ENCODE measurements at places on chromosomes 13 and 19.

DNA sequence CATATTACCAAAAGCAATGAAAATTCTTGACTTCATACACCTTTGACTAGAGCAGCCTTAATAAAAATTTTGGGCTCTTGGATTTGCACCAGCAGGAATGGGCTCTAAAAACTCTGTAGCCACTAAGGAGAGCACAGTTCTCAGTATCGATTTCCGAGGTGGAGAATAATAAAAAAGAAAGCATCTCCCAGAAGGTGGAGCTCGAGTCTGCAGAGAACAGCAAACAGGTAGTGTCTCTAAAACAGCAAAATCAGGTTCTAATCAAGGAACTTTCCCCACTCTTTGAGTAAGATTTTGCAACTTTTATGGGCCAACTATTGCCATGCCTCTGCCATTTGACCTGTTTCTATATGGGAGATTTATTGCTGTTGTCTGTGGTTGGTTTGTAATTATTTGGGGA lies 258.7 kb upstream of the GPC6 start:
- no peak for DNase-seq

DNA sequence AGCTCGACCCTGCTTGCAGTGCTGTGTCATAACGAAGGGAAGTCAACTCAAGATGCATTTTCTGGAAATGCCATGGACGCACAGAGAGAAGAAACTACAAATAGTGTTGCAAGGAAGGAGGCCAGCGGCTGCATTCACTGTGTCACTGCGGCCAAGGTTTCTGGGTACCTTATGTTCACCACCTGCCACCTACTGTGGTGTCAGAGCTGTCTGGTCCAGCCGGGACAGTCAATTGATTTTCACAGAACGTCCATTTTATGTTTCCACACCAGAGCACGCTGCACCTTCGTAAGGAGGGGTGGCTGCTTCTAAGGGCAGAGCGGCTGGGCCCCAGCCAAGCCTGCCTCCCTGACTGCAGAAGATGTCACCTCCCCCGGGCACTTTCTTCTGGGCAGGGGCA lies 17.7 kb downstream of the TSHZ3 start:
- DNase-seq, result no peak

GRCh38 chr19:30093966-30094755 lies 152.1 kb downstream of the URI1 start:
- no peak for DNase-seq

DNA sequence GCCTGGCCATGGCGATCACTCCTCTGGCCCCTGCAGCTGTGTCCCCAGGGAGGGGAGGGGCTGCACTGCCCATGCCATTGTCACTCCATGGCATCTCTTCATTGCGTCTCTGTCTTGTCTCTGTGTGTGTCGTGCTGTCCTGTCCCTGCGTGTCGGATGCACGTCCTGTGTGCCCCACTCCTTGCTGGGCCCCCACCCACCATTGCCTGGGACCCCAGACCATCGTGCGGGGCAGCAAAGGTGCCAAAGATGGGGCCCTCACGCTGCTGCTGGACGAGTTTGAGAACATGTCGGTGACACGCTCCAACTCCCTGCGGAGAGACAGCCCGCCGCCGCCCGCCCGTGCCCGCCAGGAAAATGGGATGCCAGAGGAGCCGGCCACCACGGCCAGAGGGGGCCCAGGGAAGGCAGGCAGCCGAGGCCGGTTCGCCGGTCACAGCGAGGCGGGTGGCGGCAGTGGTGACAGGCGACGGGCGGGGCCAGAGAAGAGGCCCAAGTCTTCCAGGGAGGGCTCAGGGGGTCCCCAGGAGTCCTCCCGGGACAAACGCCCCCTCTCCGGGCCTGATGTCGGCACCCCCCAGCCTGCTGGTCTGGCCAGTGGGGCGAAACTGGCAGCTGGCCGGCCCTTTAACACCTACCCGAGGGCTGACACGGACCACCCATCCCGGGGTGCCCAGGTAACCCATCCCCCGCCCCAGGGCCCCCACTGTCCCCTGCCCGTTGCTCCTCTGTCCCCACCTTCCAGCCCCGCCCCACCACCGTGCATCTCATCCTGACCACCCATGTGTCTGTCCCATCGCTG lies 23.9 kb upstream of the NCCRP1 start:
- DNase-seq, result no peak

DNA sequence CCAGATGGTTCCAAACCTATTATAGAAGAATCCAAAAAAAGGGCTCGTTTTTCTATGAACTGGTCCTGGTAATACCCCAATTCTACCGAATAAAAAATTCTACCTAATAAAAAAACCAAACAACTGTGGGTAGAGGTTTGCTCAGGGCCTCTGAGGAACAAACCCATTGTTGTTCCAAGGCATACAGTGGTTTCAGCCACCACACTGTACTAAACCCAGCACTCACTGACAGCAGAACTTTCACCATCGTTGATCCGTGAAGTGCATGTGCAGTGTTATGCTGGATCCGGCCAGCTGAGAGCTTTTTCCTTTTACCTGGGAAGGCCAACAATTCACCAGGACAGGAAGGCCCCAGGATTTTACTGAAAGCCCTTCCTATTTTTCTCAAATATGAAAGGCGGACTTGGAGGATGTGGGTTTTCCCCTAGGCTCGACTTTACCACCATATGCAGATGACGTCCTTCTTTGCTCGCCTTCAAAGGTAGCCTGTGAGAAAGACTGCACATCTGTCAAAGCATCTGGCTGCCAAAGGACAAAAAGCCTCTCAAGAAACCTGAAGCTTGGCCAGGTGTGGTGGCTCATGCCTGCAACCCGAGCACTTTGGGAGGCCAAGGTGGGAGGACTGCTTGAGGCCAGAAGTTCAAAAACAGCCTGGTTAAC lies 7.2 kb upstream of the PABPC3 start:
- DNase-seq, result no peak

DNA sequence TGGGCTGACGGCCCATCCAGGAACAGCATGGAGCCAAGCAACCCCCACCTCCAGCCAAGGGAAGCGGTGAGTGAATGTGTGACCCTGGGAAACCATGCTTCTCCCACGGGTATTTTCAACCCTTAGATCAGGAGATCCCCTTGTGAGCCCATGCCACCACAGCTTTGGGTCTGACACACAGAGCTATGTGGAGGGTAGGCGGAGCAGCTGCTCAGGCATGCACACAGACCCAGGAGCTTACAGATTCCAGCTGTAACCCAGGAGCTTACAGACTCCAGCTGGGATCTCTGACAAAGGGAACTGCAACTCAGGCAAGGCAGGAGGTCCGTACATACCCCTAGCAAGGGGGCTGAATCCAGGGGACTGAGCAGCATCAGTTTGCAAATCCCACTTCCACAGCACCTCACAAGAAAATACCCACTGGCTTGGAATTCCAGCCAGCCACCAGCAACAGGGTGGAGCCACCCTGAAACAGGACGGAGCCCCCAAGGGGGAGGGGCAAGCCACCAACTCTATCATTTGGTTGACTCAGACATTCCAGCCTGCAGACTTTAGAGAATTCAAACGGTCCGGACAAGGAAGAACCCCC lies 40.8 kb upstream of the RFXAP start:
- DNase-seq, result no peak

- no peak for DNase-seq
Measured at GRCh38 chr19:2228157-2229030, 7.7 kb downstream of the PLEKHJ1 start.

DNA sequence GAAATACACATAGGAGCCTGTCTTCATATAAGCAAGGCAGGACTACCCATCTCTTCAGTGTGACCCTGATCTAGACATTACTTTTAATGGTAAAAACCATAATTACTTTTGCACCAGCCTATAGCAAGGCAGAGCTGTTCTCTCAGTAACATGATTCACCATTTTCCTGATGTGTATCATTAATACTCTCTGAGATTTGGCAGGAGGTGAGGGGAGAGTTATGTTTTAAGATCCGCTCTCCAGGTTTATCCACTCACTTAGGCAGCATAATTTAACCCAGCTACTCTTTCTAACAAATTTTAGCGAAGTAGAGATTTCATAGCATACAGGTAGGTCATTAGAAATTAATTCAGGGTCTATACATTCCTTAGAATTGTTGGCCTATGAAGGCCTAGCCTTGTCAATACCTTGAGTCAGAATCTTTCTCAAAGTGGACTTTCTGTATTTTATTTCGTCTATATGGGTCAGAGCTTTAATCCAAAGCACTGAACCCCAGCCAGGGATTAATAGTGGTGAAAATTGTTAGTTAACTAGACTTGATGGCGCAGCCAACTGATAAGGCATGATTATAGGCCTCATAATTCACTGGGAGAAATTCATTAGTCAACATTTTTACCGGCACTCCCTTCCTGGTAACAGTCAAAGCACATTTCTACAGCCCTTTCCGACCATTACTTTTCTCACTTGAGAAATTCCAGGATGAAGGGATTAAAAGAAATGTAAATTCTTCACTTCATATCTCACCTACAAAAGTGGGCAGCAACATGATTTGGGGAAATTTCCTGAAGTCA lies 955.1 kb downstream of the DIAPH3 start:
- DNase-seq, result no peak

GRCh38 chr19:51123381-51123800 lies 1.3 kb upstream of the SIGLEC9 start:
- DNase-seq, result peak; percentile 51

GRCh38 chr13:99374994-99375737 lies 68.0 kb upstream of the GPR183 start:
- DNase-seq, result peak; percentile 39

- DNase-seq, result no peak
Measured at GRCh38 chr13:43020794-43021193, 2.6 kb upstream of the DNAJC15 start.

DNA sequence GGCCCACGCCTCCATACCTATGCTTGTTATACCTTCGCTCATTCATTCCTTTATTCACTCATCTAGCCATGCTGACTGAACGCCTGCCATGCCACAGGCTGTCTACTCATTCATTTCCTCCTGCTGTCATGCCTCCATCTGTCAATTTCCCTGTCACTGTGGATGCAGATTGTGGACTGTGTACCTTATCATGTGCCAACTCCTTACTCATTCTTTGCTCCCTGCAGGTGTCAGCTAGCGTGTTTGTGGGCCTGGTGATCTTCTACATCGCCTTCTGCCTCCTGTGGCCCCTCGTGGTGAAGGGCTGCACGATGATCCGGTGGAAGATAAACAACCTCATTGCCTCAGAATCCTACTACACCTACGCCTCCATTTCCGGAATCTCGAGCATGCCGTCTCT lies 4.1 kb upstream of the PSMD8 start:
- no peak for DNase-seq

- no peak for DNase-seq
Measured at GRCh38 chr13:51630288-51630615, 46.0 kb downstream of the WDFY2 start.

DNA sequence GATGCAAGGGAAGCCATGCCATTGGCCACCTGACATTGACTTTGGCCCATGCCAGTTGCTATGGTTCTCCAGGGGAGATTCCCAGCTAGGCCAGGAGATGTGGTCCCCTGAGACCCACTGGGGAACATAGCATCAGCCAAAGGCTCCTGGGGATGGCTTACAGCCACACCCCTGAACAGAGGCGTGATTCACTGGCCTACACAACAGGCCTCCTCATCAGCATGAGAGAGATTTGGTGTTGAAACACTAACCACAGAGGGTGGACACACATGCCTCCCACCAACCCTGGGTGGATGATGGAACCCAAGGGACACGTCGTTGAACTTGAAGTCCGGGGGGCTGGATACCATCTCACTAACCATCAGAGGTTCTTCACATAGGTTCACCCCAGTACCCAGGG lies 14.4 kb downstream of the IQCN start:
- DNase-seq, result no peak

GRCh38 chr19:38135150-38135998 lies 88.6 kb downstream of the DPF1 start:
- no peak for DNase-seq

GRCh38 chr13:98155475-98156109 lies 12.7 kb downstream of the FARP1 start:
- no peak for DNase-seq

GRCh38 chr13:20566468-20566897 lies 474 bp upstream of the IFT88 start:
- DNase-seq, result no peak

Measured in activated T-cell treated with anti-CD3 and anti-CD28 coated beads, Interleukin-2, amount 50 U/mL, for 24 hours (primary cell).